HS-27A (cell line): ENCODE measurements at places on chromosomes 7 and 10.

DNA sequence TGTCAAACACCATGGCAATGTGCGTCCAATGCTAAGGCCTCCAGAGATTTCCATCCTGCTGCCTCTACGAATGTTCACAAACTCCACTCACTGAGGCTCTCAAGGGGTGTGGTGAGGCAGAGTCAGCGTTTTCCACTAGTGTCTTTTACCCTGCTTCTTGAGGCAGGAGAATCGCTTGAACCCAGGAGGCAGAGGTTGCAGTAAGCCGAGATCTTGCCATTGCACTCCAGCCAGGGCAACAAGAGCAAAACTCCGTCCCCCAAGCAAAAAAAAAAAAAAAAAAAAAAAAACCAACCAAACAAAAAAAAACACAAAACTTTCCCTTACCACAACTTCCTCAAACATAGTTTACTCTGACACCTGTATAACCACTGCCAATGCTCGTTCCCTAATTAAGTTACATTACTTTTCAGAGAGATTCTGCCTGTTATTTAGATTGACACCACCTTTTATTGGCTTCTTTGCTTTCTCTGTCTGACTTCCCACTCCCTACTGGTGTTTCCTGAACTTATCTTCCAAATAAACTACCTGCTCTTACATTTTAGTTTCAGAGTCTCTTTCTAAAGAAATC, 102.1 kb upstream of the ZNF746 start:
- DNase-seq: no peak

- no peak for DNase-seq
These were observed 7.8 kb upstream of the SRRM3 start for GRCh38 chr7:76193883-76194282.

DNA sequence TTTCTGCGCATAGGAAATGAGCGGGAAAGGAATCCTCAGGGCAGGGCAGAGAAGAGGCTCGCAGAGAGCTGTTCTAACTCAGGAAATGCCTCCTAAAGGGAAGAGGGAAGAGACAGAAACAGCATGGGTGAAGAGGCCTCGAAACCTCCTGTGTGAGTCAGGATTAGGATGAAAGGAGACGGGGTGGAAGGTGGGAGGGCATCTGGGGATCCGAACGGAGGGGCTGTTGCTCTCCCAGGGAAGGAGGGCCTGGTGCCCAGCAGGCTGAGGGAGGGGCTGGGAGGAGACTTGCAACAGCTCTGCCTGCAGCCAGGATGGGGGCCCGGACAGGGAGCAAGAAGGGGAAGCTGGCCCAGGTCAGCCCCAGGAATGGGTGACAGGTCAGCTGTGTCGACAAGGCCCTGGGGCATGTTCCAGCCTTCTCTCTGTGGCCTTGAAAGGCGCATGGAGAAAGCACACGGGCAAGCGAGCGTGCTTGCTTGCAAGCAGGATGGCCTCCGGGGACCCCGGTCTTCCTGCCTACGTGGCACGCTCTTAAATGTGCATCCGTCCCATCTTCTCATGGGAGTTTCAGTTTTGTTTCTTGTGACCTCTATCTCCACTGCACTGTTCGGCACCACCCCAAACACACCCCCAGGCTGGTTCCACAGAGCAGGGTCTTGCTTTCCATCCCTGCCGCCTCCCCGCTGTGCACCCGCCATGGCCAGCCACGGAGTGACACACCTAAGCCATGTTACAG, 63.5 kb downstream of the HIPK2 start:
- DNase-seq: no peak

GRCh38 chr10:43862756-43863155, 214.1 kb upstream of the ZNF32 start:
- DNase-seq: no peak

GRCh38 chr10:107485019-107485418, 320.5 kb upstream of the SORCS1 start:
- DNase-seq: no peak
